ENCODE measurements at places on chromosomes 7 and 10. TPM values are rescaled to one million over a fixed set of nuclear protein-coding genes. Genes with fewer than 3 reads are reported as not detected.

Gene MEOX2
- 30.9 TPM for total RNA-seq

Gene IL6
- 0.30 TPM for total RNA-seq

DNA sequence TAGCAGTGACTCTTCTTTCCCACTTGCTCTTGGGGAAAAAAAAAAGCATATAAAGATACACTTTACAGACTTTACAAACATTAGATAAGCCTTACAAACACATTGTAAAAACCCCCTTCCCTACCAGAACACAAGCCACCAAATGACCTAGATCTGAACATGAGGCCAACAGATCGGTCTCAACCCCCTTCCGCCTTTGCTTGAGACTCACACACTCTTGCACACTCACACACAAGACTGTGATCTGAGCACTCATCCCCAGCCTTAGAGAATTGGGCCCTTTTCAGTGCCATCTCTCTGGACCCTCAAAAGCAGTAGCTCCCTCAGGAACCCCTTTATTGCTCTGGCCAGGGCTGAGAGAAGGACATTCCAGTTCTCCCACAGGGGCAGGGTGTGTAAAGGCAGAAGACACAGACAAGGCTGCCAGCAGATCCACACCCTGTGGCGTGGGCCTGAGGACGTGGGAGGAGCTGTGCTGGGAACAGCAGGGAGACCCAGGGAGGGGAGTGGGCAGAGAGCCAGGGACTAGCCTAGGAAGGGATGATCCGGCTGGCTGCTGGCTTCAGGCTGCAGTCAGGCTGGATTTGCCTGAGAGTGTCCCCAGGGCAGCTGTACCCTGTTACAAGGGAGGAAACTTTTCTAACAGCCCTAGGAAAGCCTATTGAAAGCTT lies 206.7 kb downstream of the KIAA1217 start:
- DNase-seq = peak; percentile 86

DNA sequence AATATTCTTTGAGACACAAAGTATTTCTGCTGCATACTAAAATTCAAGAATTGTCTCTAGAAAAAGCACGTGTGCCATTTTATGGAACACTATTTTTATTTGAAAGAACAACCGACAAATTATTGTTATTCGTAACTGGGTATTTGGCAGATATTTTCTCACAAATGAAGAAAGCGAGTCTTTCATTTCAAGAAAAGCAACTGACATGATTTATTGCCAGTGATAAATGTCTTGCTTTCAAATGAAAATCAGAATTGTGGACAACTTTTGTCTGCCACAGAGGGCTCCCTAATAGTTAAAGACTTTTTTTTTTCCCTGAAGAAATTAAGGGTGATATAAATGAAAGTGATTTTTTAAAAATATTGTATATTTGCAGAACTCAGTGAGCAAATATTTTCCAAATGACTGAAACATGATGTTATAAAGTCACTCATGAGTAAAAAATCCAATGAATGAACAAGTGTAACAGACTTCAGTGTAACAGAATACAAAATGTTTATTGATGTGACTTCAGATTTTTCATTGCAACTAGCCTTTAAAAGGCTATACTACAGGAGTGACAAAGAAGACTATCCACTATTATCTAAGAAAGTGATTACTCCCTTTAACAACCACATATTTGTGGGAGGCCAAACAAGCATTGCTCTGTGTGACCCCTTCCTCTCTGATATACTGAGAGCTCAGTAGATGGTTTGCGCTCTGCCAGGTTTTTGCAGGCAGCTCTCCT lies 49.0 kb upstream of the SEMA3E start:
- DNase-seq = no peak

- no peak for DNase-seq
These were observed 868.1 kb downstream of the XPNPEP1 start for GRCh38 chr10:109055243-109055642.

DNA sequence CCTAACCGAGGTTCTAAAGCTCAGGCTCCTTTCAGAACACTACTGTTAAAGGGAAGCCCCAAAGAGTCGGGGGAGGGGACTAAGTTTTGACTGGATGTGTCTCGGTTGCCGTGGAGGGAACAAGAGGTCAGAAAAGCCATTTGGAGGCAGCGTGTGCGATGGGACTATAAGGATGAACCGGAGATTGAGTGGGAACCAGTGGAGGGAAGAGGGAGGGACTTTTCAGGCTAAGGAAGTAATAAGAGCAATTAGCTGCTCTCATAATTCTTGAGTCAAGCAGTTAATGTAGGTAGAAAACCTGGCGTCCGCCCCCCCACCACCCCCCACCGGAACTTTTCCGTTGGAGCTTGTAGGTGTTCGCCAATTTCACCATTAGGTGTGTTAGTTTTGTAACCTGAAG lies 491 bp upstream of the AKAP9 start:
- DNase-seq = peak; percentile 24

Data from skin of body (tissue), 3 donors.